ENCODE measurements at places on chromosomes 1 and 21.

GRCh38 chr1:186144505-186144904 is 230.5 kb downstream of the TPR start:
- DNase-seq, result no peak

GRCh38 chr1:211632808-211633523 is 42.5 kb downstream of the NEK2 start:
- DNase-seq, result no peak

DNA sequence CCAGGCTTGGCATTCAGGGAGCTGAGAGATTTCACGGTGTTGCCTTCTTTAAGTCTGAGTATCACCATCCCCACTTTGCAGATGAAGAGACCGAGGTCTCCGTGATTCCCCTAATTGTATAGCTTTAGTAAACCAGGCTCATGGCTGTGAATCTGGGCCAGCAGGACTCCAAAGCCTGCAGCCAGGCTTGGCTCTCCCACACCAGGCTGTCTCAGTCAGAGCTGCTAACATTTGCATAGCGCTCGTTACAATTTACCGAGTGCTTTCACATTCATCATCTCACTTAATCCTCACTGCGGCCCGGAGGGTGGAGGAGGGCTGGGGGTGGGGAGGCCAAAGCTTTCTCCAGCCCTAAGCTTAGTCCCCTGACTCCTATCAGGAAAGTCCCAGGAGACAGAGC is 11.7 kb downstream of the C1orf94 start:
- no peak for DNase-seq

DNA sequence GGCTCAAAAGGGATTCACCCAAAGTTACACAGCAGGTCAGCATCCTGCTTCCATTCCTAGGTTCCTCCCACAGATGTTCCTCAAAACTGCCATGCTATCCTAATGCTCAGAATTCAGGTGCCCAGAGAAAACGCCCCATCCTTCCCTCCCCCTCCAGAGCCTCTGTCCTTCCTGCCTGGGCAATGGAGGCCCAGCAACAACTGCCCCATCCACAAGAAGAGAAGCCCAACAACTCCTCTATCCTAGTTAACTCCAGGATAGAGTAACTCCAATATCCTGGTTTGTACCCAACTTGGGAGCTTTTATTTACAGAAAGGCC is 16.9 kb downstream of the COL9A2 start:
- DNase-seq, result no peak

- DNase-seq, result no peak
Measured at GRCh38 chr1:33418811-33419210, 12.1 kb downstream of the PHC2 start.

DNA sequence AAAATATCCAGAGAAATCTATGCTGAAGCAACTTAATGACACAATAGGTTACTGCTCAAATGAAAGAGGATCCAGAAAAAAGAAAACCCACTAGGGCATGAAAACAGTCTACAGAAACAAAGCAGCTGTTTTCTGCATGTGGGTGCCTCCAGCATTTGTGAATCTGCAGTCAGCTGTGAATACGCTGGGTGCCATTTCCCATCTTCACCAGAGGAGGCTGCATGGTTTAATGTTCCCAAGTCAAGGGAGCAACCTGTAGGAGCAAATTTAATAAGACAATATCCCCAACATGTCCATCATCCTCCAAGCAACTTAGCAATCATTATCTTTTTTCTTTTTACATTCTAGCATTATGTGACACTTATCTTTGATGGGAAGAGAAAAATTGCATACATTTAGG is 396.6 kb downstream of the BRINP2 start:
- DNase-seq, result no peak

DNA sequence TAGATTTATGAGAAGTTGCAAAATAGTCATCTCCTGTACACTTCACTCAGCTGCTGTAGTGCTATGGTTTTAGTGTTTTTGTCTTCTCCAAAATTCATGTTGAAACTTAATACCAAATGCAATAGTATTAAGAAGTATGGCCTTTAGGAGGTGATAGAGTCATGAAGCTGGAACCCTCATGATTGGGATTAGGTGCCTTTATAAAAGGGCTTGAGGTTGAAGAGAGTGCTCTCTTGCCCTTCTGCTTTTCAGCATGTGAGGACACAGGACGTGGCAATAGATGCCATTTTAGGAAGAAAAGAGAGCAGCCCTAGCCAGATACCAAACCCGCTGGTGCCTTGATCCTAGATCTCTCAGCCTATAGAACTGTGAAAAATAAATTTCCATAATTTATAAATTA is 87.6 kb downstream of the CTH start:
- DNase-seq, result no peak

DNA sequence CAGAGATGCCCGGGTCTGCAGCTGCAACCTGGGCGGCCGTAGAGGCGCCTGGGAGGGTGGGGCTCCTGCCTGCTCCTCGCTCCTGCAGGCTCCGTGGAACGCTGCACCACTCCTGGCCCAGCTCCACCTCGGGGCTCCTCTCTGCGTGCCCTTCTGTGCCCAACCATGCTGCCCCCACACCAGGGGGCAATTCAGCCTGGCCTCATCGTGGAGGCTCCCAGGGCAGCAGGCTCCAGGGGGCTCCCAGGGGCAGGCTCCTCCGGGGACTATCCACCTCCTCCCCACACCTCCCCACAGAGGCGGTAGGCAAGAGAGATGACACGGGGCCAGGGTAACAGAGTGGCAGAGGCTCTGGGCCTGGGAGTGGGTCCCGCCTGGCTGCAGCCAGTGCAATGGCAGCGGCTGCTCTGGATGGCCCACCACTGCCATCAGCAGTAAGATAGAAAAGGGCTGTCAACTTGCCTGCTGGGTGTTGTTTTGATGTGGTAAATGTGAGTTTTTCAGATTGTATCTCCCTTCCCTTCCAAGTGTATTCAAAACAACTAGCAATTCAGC is 22.4 kb upstream of the LRRC8C start:
- DNase-seq, result no peak

DNA sequence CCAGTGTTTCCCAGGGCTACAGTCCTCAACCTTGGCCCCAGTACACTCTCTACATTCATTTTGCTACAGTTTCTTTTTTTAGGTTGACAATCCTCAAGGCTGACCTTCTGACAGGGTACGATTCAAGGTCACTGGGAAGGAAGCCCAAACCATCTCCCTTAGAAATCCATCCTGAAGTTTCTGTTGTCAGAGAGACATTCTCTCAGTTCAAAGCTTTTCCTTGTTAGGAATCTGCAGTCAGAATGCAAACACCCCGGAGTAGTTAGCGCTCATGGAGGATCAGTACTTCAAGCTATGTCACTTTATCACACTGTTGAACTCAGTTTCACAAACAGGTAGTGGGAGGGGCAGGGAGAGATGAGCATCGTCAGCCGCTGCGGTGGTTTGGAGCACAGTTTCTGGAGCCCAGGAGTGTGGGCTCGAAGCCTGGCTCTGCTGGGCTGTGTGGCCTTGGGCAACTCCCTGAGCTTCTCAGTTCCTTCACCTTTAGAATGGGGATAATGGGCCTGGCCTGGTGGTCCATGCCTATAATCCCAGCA is 4.2 kb downstream of the SLC2A5 start:
- no peak for DNase-seq

DNA sequence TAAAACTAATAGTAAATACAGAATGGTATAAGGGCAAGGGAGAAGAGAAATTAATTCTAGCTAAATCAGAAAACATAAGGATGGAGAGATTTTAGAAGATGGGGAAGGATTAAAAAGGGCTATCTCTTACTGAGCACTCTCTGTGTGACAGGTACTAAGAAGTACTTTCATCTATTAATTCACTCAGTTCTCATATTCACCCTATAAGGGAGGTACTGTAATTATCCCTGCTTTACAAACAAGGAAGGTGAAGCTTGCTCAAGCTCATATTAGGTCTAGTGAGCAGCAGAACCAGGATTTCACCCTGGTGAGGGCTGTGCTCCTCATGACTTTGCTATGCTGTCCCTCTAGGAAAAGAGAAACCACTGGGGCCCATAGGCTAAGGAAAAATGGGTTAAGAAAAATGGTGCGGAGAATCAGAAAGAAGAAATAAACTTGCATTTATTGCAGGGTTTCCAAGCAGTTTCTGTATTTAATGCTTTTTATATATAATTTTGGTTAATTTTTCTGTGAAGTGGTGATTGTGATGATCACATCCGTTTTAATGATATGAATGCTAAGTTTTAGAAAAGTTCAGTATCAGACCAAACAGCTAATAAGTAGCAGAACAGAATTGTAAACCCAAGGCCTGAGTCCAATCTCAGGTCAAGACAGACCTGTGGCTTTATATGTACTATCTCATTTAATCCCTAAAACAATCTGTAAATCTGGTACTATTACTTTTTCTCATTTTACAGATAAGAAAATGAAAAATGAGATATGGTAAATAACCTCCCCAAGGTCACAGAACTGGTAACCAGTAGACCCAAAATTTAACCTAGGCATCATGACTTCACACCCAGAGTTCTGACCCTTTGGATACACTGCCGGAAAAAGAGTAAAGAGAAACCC is 1.7 kb downstream of the PCNX2 start:
- no peak for DNase-seq

- DNase-seq, result no peak
Measured at GRCh38 chr1:11518016-11518701, 39.2 kb downstream of the DISP3 start.

DNA sequence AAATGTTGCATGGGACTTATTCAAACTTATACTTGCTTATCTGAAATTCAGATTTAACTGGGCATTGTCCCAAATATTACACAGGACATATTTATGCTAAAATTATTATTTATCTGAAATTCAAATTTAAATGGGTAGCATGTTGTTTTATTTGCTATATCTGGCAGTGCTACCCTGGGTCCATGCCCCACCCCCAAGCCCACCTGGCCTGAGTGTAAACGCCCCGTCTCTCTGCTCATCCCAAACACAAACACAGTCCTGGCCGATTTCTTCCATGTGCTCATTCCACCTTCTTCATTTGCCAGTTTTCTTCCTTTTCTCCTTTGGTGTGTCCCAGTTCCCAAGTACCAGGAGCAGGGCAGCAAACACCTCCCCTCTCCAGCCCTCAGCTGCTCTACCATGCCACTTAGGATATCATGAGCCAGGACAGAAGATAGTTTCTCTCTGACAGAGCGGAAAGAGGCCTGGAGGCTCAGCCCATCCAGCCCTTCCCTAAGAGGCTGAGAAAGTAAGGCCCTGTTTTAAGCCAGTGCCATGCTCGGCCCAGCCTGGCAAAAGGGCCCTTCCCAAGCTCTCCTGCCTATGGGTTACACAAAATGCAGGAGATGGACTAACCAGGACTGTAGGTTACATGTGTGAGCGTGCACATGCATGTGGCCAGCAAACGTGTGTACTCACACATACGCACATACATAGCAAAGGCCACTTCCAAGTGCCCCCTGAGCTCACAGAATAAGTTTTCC is 69.5 kb downstream of the UBE2T start:
- DNase-seq, result no peak

DNA sequence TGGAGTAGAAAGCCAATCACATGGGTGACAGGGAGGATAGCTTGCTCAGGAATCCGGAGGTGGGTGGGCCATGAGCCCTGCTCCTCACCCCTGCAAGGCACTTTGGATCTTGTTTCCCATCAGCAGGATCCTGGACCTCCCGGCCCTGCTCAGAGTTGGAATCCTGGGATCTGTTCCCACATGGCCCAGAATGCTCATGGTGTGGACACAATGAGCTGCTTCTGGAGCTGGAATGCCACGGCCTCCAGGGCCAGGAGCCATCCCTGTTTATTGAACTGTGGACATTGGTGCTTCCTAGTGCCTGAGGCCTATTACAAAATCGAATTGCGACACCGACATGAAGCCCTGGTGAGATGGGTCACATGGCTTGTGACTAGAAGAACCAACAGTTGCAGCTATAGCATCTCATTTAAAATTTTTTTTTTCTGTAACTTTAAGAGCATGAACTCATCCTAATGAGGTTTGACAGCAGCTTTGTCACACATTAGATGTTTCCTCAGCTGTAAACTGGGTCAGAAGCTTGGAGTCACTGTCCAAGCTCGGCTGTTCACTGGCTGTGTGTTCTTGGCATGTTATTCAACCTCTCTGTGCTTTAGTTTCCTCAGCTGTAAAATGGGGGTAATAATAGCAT is 40.4 kb upstream of the GOLT1A start:
- no peak for DNase-seq

GRCh38 chr21:29508301-29508700 is 209.6 kb downstream of the BACH1 start:
- no peak for DNase-seq

GRCh38 chr1:247332623-247333361 is 1.1 kb upstream of the ZNF496 start:
- DNase-seq, result no peak

- no peak for DNase-seq
Measured at GRCh38 chr1:201331166-201331565, 46.3 kb downstream of the TNNT2 start.

- DNase-seq, result no peak
Measured at GRCh38 chr1:106978477-106979322, 77.8 kb upstream of the PRMT6 start.

- no peak for DNase-seq
Measured at GRCh38 chr1:42144711-42145388, 8.4 kb upstream of the GUCA2B start.

DNA sequence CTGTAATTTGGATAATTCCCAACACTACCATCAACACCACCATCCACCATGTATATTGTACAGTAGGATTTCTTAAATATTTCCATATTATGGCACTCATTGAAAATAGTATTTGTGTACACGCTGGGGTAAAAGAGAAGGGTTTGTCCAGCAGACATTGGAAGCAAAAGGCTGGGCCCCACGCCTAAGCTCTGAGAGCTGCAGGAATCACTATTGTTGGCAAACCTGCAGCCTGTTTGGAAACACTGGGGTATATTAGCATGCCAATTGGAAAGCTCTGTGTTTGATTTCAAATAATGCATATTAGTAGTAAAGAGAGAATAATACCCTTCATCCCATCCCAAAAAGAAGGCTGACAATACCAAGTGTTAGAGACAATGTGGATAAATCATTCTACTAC is 81.5 kb upstream of the DPYD start:
- no peak for DNase-seq

- no peak for DNase-seq
Measured at GRCh38 chr21:39095681-39096080, 87.6 kb downstream of the PSMG1 start.

DNA sequence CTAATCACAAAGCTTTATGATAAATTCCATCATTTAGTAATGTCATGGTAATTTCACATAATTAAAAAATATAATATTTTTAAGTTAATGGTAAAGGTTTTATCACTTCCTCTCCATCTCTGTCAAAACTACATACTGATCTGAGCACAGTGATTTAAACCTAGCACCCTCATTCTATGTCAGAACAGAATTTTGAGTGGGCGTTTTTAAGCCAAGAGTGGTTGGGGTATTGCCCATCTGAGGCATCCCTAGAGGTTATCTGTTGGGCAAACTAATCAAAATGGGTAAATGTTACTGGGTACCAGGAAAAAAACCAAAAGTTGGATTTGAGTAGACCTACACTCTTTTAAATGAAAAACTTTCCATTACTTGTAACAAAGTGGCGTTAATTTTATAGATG is 100.7 kb upstream of the GFI1 start:
- no peak for DNase-seq

Measured in left renal cortex interstitium (tissue), 4 donors.